Activated CD4-positive, alpha-beta T cell treated with anti-CD3 and anti-CD28 coated beads, Interleukin-2, Interleukin-4, amounts not matched to agents 100 ng/mL and 50 ng/mL, durations not matched to agents 16 hours and 8 hours (primary cell): ENCODE measurements at places on chromosomes 4 and X.
A peak's percentile ranks its signal among the peaks of the same experiment; 100 is the strongest.

- no peak for DNase-seq
Observed at GRCh38 chr4:105296672-105297071, 150.0 kb downstream of the TET2 start.

- DNase-seq = peak; percentile 24
Observed at GRCh38 chr4:113636438-113636818, 125.1 kb downstream of the CAMK2D start.

DNA sequence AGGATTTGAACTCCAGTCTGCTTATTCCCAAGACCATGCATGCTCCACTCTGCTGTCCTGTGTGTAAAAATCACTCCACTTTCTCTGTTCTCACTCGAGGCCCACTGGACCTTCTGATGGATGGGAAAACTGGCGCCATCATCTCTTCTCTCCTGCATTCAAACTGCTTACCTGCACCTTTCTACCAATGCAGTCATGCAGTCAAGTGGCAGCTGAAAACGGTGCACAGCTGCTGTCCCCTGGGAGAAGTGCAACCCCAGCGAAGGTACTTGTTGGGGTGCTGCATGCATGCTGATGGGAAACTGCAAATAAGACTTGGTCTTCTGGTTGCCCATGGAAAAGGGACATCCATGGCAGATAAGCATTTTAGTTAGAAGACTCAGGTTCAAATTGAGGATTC, 147.1 kb downstream of the EVC2 start:
- no peak for DNase-seq

GRCh38 chr4:113141901-113142346, 92.5 kb downstream of the ANK2 start:
- DNase-seq = no peak

DNA sequence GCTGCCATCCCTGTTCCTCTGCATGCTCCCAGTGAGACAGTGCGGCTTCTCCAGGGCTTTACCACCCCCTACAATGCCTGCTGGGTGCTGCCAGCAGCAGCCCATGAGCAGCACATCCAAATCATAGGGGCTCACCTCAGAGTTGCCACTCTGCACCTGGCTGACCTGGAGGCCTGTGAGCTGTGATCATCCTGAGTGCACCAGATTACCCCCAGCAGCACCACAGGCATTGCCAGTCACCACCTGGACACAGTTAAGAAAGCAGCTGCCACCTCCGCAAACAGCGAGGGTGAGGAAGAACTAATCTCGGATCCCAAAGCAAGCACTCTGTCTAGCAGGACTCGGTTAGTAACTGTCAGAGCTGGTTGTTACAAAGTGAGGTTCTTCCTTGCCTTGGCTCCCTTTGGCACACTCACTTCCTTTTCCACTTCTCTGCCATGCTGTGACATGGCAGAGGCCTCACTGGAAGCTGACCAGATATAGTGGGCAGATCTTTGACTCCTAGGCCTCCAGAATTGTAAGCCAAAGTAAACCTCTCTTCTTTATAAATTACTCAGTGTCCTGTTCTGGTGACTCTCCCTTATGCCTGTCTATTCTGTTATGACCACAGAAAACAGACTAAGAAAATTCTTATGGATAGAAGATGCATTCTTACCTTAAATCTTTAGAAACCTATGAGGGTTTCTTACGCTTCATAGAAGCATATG, 25.2 kb downstream of the LRIT3 start:
- no peak for DNase-seq

- DNase-seq = no peak
Observed at GRCh38 chr4:26141911-26142638, 178.7 kb upstream of the RBPJ start.

GRCh38 chrX:133923548-133923947, 61.8 kb downstream of the GPC3 start:
- no peak for DNase-seq

DNA sequence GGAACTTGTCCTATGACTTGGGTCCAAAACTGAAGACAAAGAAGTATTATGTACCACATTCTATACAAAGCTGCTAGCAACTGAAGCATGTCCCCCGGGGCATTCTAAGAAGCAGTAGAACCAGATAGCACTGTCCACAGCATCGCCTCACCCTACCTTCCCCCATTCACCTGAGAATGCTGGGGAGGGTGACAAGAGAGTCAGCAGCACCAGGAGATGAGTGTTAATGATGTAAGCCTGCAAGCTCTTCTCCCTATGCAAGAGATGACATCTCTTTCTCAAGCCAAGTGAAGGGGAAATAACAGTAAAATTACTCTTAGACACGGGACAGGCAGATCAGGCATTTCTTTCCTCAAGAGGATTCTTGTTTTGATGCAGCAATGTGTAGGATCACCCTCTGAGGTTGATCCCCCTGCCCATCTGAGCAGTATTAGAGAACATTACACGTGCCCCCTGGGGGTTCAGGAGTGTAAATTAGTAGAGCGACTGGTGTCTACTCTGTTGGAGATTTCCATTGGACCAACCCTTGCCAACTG, 13.9 kb upstream of the TLR1 start:
- DNase-seq = no peak
